ENCODE measurements at places on chromosomes 3 and 15.

GRCh38 chr3:138782755-138783154 lies 52.0 kb downstream of the PIK3CB start:
- no peak for DNase-seq

- DNase-seq, result no peak
These were observed 93.8 kb upstream of the UBE2E1 start for GRCh38 chr3:23711916-23712494.

- DNase-seq, result no peak
These were observed 32.9 kb upstream of the RFTN1 start for GRCh38 chr3:16546186-16547010.

GRCh38 chr3:70519913-70520659 lies 207.6 kb upstream of the MDFIC2 start:
- DNase-seq, result no peak

DNA sequence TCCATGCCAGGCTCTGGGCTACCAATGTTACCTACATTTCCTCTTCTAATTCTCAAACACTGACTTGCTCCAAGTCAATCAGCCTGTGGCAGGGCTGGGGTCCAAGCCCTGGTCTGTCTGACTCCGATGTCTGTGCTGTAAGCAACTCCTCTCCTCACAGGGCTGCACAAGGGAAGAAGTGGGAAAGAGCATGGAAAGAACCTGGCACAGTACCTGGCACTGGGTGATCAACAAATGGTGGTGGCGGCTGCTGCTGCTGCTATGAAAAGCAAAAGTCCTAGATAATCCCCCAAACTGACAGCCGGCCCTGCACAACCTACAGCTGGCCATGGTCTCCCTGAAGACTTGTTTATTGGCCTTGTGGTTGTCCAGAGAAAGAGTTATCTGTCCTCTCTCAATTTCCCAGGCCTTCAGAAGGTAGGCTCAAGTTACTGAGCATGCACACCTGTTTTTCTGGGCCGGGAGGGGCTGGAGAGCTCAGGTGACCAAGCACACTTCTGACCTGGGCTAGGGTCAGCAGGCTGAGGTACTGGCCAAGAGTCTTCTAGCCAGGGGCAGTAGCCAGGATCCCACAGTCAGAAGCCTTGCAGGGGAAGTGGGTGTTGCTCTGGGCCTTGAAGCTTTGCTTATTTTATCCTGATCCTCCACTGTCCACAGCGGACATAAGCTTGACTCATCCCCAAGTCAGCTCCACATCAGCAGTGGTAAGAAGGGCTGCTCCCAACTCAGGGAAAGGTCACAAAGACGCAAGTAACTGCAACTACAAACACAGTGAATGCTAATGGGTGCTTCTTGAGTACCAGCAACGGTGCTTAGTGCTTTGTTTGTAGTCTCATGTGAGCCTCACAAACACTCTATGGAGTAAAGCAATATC lies 35.3 kb upstream of the KY start:
- DNase-seq, result no peak

- peak; percentile 5 for DNase-seq
These were observed 459.2 kb upstream of the ARRDC4 start for GRCh38 chr15:97501291-97501690.

DNA sequence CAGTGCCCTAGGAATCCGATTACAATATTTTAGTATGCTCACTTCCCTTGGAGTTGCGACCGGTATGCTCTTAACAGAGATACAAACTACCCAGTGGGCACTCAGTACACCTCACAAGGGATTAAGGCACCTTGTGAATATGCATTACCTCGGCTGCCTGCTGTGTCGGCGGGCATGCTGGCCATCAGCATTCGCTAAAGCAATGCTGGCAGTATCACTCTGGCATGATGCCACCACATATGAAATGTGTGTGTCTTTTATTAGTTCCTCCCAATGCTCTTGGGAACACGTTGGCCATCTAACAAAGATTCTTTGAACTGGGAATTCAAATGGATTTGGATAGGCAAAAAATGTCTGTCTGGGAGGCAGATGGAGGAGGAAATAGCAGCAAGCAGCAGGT lies 67.4 kb upstream of the FOXB1 start:
- no peak for DNase-seq

- no peak for DNase-seq
These were observed 31.5 kb downstream of the MRPS11 start for GRCh38 chr15:88498996-88499395.

DNA sequence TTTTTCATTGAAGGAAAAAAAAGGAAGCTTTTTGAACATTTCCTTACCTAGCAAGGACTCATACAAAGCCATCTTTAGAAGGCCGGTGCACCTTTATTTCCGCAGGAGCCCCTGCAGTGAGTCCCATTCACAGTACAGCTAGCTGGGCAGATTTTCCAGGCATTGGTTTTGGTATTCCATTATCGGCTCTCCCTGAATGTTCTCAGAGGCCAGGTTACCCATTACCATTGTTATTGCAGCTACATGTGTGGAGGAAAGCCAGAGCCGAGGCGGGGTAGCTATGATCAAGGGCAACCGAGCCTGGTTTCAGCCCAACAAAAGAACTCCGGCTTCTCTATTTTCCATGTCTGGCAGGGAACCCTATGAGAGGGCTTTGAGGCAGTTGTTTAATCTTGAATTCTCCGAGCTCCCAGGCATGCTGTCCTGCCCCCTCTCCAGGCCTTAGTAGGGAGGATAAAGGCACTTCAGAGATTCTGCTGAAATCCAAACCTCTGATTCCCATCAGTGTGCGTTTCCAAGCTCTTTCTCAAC lies 100.3 kb downstream of the LRRK1 start:
- DNase-seq, result no peak
